ENCODE measurements at places on chromosomes 2 and 18.
A peak's percentile ranks its signal among the peaks of the same experiment; 100 is the strongest.

DNA sequence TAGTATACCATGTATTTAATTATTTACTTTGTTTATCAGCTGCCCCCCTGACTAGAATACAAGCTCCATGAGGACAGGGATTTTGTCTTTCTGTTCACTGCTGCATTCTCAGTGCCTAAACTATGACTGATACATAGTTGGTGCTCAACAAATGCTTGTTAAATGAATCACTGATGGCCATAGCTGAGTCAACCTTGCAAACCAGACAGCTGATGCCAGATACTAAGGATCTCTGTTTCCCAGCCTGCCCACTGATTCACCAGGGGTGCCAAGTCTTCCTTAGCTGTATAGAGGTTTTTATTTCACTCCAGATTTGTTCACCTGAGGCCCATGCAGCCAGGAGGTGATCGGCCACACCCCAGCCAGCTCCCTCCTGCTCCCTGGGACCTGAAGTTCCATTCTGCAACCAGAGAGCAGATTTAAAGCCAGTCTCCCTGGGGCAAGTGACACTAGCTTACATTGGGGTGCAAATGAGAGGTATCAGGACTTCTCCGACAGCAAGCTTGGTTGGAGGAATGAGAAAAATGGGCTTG lies 92.2 kb downstream of the C1QL2 start:
- H3K36me3 ChIP-seq = no peaks in the 10 kb centered on the region
- H3K27ac ChIP-seq = no peak overlapping the region
- no peak overlapping the region for H3K4me3 ChIP-seq
- DNase-seq = no peak

DNA sequence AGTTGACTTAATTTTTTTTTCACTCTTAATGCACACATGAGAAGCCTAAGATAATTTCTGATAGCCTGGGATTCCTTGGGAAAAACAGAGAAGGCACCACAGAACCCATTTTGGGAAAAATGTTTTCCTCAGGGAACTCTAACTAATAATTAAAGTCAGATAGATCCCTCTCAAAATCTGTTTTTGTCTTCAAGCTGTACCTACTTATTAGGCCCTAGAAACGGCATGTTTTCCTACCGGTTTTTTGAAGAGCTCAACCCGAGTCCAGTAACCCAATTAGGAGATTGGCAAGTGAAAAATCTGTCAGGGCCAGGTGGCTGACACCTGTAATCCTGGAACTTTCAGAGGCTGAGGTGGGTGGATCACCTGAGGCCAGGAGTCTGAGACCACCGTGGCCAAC lies 16.1 kb upstream of the PDK1 start:
- no peak overlapping the region for H3K27ac ChIP-seq
- no peak overlapping the region for H3K4me3 ChIP-seq
- H3K36me3 ChIP-seq = peaks cover 8% of the 10 kb centered on the region
- H3K4me1 ChIP-seq = no peaks in the 10 kb centered on the region
- H3K27me3 ChIP-seq = no peaks in the 10 kb centered on the region

- DNase-seq = no peak
- H3K27ac ChIP-seq = no peak within 1 kb of the TSS
- no peak within 1 kb of the TSS for H3K4me3 ChIP-seq
- no peaks in the 10 kb centered on the region for H3K36me3 ChIP-seq
These were observed at the start of gene SPHKAP for GRCh38 chr2:228181098-228182019. SPHKAP (minus strand) TSS chr2:228181687; CDS start chr2:228181598, 89 bp downstream.

GRCh38 chr18:45270289-45270771 lies 344.9 kb upstream of the SLC14A2 start:
- H3K4me3 ChIP-seq = no peak overlapping the region
- DNase-seq = no peak
- peaks cover 30% of the 10 kb centered on the region for H3K27me3 ChIP-seq
- no peaks in the 10 kb centered on the region for H3K4me1 ChIP-seq
- H3K36me3 ChIP-seq = peaks cover 2% of the 10 kb centered on the region

DNA sequence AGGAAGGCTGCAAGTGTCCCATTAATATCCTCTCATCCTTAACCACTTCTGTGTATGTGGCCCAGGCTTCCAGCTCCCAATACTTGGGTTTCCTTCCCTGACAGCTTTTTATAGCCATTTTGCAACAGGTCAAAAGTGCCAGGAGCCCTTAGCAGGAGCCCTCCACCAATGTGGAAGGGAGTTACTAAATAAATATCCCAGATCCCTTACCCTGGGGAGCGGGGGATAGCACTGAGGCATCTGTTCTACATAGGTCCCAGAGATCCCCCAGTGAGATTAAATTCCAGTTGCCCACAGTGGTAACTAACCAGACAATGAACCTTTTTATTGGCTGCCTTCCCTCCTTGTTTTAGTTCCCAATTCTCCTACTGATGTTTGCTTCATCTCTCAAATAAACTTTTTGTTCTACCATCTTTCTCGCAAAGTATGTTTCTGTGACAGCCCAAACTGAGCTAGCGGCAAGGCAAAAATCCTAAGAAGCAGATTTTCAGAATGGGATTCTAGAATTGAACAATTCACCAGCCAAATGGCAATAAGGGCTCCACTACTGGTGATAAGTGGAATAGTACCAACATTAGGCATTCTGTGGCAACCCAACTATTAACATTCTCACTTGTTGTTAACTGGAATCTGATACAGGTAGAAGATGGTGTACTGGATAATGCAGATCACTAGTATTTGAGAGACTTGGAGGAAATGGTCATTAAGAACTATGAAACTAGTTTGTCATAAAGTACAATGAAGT lies 83.9 kb upstream of the MAPRE2 start:
- H3K4me1 ChIP-seq = no peaks in the 10 kb centered on the region
- H3K27ac ChIP-seq = no peak overlapping the region
- peaks cover 44% of the 10 kb centered on the region for H3K27me3 ChIP-seq
- DNase-seq = no peak
- H3K4me3 ChIP-seq = no peak overlapping the region
- H3K36me3 ChIP-seq = no peaks in the 10 kb centered on the region

GRCh38 chr2:241316825-241317224 lies 1.1 kb downstream of the SEPTIN2 start:
- H3K4me1 ChIP-seq = peaks cover 55% of the 10 kb centered on the region
- H3K27ac ChIP-seq = peak overlapping the region; percentile 99
- H3K27me3 ChIP-seq = no peaks in the 10 kb centered on the region

- H3K4me1 ChIP-seq = no peaks in the 10 kb centered on the region
- no peak for DNase-seq
- no peak overlapping the region for H3K27ac ChIP-seq
- no peak overlapping the region for H3K4me3 ChIP-seq
- H3K27me3 ChIP-seq = no peaks in the 10 kb centered on the region
These were observed 244.2 kb upstream of the RGPD4 start for GRCh38 chr2:107582487-107582886.

- H3K4me3 ChIP-seq = peak overlapping the region; percentile 36
- DNase-seq = no peak
- peaks cover 15% of the 10 kb centered on the region for H3K4me1 ChIP-seq
- H3K27me3 ChIP-seq = peaks cover 17% of the 10 kb centered on the region
These were observed 31.1 kb downstream of the DOK1 start for GRCh38 chr2:74585406-74586185.

GRCh38 chr2:118240276-118240675 lies 152.0 kb downstream of the INSIG2 start:
- no peak for DNase-seq
- H3K4me3 ChIP-seq = no peak overlapping the region
- peaks cover 2% of the 10 kb centered on the region for H3K36me3 ChIP-seq
- peaks cover 50% of the 10 kb centered on the region for H3K27me3 ChIP-seq

DNA sequence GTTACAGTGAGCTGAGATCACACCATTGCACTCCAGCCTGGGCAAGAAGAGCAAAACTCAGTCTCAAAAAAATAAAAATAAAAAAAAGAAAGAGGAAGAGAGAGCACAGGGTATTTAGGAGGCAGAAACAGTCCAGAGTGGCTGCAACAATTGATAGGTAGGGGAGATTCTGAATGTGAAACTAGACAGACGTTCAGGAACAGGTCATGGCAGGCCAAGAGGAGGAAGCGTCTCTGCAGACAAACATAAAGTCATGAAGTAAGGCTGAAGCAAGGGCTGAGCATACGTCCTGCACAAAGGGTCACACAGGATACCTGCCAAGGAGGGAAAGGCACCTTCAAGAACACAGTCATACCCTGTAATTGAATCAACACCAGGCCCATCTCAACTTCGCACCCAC lies 64.1 kb upstream of the ZNF532 start:
- H3K27ac ChIP-seq = no peak overlapping the region
- DNase-seq = no peak
- H3K4me1 ChIP-seq = peaks cover 4% of the 10 kb centered on the region
- no peaks in the 10 kb centered on the region for H3K36me3 ChIP-seq

DNA sequence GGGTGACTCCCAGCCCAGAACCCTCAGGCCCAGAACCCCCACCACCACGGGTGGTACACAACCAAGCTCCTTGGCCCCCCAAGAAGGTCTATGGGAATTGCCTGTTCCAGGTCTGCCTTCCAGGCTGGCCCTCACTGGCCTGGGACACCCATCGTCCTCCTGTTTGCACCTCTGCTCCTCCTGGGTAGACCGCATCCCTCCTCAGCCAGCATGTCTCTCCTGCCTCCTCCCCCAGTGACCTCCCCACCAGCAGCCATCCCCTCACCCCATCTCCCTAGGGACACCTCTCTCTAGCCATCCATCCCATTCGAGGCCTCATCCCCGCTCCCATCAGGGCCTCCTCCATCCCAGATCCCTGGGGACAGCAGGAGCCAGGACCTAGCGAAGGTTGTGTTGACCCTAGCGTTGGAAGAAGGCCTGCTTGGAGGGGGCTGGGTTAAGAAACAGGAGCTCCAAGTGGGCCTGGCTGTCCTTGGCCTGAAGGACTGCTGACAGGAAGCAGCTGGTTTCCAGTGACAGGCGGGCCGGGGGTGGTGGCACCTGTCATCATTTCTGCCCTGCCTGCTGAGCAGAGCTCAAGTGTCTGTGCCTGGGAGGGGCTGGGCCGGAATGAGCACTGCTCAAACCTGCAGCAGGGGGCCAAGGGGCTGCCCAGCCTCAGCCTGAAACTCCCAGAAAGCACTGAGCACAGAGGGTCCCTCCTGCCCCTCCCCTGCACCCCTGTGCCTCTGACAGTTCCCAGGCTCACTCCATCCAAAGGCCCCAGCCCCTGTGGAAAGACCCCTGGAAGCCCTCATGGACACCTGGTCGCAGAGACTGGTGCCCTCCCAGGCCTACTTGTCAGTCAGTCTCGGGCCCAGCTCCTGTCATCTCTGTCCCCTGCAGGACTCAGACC lies 96.0 kb upstream of the OTOS start:
- DNase-seq = no peak
- H3K27ac ChIP-seq = no peak overlapping the region
- peaks cover 6% of the 10 kb centered on the region for H3K4me1 ChIP-seq
- no peaks in the 10 kb centered on the region for H3K36me3 ChIP-seq
- H3K27me3 ChIP-seq = peaks cover 19% of the 10 kb centered on the region

DNA sequence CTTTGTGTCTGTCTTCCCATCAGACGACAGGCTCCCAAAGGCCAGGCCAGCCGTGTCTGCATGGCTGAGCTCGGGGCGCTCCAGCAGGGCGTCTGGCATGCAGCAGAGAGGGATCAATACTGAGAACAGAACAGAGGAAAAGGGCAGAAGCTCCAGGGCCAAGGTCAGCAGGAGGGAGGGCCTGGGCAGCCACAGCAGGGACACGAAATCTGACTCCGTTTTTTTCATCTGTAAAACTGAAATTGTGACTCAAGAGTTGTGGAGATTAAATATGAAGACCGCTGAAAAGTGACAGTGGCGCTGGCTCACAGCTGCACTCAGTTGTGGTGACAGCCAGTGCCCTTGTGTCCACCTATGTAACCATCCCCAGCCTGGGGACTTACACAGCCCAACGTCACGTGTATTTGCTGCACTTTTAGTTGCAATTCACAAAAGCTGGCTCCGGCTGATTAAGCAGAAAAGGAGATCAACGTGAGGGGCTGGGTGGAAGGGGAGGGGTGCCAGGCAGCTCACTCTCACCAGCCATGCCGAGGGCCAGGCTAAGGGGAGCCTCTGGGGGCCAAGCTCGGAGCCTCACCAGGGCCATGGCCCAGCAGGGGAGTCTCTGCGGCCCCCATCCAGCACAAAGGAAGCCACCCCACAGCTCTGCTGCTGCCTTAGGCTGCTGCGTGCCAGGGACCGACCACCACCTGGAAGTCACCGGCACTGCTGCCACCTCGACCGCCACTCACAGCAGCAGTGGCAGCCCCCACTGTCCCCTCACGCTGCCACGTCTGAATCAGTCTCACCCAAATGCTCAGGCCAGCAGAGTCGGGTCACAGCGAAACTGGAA lies 74.7 kb downstream of the EIPR1 start:
- peak overlapping the region; percentile 83 for H3K27ac ChIP-seq
- H3K4me1 ChIP-seq = peaks cover 16% of the 10 kb centered on the region
- peak overlapping the region; percentile 15 for H3K4me3 ChIP-seq
- no peaks in the 10 kb centered on the region for H3K36me3 ChIP-seq

GRCh38 chr18:46386788-46387187 lies 270.2 kb downstream of the LOXHD1 start:
- DNase-seq = no peak
- H3K27ac ChIP-seq = no peak overlapping the region
- no peak overlapping the region for H3K4me3 ChIP-seq
- peaks cover 19% of the 10 kb centered on the region for H3K27me3 ChIP-seq
- peaks cover 4% of the 10 kb centered on the region for H3K4me1 ChIP-seq

DNA sequence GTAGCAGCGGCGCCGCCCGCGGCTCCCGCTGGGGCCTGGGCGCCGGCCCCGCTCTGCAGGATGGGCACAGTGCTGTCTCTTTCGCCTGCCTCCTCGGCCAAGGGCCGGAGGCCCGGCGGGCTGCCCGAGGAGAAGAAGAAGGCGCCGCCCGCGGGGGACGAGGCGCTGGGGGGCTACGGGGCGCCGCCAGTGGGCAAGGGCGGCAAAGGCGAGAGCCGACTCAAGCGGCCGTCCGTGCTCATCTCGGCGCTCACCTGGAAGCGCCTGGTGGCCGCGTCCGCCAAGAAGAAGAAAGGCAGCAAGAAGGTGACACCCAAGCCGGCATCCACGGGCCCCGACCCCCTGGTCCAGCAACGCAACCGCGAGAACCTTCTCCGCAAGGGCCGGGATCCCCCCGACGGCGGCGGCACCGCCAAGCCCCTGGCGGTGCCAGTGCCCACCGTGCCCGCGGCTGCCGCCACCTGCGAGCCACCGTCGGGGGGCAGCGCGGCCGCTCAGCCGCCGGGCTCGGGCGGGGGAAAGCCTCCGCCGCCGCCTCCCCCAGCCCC lies 369 bp downstream of the CDK5R2 start:
- peaks cover 77% of the 10 kb centered on the region for H3K27me3 ChIP-seq
- peaks cover 13% of the 10 kb centered on the region for H3K36me3 ChIP-seq
- H3K4me3 ChIP-seq = no peak overlapping the region
- no peak overlapping the region for H3K27ac ChIP-seq

- H3K36me3 ChIP-seq = peaks cover 3% of the 10 kb centered on the region
- H3K27ac ChIP-seq = no peak overlapping the region
- peaks cover 16% of the 10 kb centered on the region for H3K27me3 ChIP-seq
- DNase-seq = no peak
- H3K4me1 ChIP-seq = no peaks in the 10 kb centered on the region
These were observed 1.1 kb downstream of the L3MBTL4 start for GRCh38 chr18:6413579-6414117.

- no peak overlapping the region for H3K4me3 ChIP-seq
- H3K27ac ChIP-seq = no peak overlapping the region
- peaks cover 7% of the 10 kb centered on the region for H3K4me1 ChIP-seq
- H3K27me3 ChIP-seq = no peaks in the 10 kb centered on the region
- H3K36me3 ChIP-seq = peaks cover 7% of the 10 kb centered on the region
These were observed 110.7 kb downstream of the RAB3GAP1 start for GRCh38 chr2:135162786-135163185.
